ENCODE measurements at places on chromosomes 1 and 21. TPM values are rescaled to one million over a fixed set of nuclear protein-coding genes. Genes with fewer than 3 reads are reported as not detected.

Gene BMP8B
- not detected for total RNA-seq

GRCh38 chr1:185338719-185339622 is 21.9 kb upstream of the IVNS1ABP start:
- peak; percentile 28 for DNase-seq

GRCh38 chr1:178643349-178643748 is 81.7 kb upstream of the RALGPS2 start:
- DNase-seq = no peak

Gene RHOU
- 2.9 TPM for total RNA-seq

GRCh38 chr1:65002508-65003315 is 36.4 kb upstream of the JAK1 start:
- peak; percentile 87 for DNase-seq

Gene PLEKHN1
- total RNA-seq = 1.9 TPM

Measured in fibroblast of villous mesenchyme (primary cell).